ENCODE measurements at places on chromosomes 11 and 22. TPM values are rescaled to one million over a fixed set of nuclear protein-coding genes. Genes with fewer than 3 reads are reported as not detected.

Gene KCNA4
- total RNA-seq, result 1.9 TPM

Gene VPREB1
- total RNA-seq, result not detected

Gene NTM
- 21.5 TPM for total RNA-seq

- DNase-seq, result no peak
Measured at GRCh38 chr11:2191883-2192282, 20.3 kb upstream of the TH start.

Gene OR52I2
- total RNA-seq, result not detected

Gene TRIM49
- not detected for total RNA-seq

GRCh38 chr22:33722816-33723215 is 197.5 kb downstream of the LARGE1 start:
- DNase-seq, result no peak

GRCh38 chr11:104090767-104091166 is 54.3 kb downstream of the DDI1 start:
- no peak for DNase-seq

Gene TRMU
- 27.5 TPM for total RNA-seq

DNA sequence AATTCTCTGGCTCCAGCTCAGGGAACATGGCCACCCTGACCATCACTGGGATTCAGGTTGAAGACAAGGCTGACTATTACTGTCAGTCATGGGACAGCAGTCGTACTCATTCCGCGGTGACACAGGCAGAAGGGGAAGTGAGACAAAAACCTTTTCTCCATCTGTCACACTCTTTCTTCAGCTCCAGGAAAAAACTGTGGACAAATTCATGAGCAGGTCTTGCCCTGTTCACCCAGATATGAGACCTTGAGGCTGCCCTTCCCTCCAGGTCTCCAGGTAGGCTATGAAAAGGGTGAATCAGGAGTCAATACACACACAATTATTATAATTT is 39.4 kb upstream of the GGTLC2 start:
- DNase-seq, result no peak

DNA sequence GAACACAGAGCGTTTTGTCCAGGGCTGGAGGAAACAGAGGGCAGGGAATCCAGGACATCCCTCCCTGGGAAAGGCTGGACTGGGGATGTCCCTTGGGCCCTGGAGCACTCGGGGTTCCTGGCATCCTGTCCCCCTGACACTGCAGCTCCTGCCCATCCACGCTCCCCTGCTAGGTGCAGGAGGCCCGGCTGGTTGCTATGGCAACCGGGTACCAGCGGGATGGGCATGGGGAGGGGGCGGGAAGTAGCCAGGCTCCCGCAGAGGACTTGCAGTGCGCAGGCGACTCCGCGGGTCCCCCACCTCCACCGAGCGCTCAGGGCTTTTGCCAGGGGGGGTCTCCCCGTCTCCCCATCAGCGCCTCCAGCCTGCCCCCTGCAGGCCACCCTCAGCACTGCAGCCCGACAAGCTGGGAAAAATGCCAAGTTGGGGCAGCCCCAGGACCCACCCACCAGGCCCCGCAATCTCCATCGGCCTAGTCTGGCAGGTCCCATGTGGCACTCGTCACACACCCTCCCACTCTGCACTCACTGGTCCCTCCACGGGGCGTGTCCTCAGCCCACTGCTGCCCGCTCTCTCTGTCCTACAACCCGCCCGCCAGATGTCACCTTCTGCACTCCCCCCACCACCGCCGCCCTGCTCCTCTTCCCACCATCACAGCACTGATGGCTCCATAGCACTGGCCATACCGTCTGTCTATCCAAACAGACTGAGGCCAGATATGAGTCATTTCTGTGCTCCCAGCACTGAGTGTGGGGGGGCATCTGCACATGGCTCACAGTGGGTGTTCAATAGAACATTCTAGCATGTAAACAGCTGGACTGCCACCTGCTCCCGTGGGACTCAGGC is 31.5 kb downstream of the KIAA0930 start:
- no peak for DNase-seq

- no peak for DNase-seq
Measured at GRCh38 chr11:16981651-16982194, 32.5 kb downstream of the PLEKHA7 start.

- no peak for DNase-seq
Measured at GRCh38 chr11:83219095-83219494, 25.6 kb downstream of the ANKRD42 start.

GRCh38 chr11:46222490-46223251 is 54.8 kb upstream of the CREB3L1 start:
- no peak for DNase-seq

Gene SCN2B
- 3.3 TPM for total RNA-seq

DNA sequence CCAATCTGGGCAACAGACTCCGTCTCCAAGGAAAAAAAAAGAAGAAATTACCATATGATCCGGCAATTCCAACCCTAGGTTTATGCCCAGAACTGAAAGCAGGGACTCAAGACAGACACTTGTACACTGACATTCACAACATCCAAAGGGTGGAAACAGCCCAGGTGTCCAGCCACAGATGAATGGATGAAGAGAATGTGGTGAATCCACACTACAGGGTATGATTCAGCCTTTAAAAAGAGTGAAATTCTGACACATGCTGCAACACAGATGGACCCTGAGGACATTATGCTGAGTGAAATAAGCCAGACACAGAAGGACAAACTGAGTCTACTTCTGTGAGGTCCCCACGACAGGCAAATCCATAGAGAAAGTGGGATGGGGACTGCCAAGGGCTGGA is 43.9 kb downstream of the SGSM3 start:
- no peak for DNase-seq

- DNase-seq, result peak; percentile 63
Measured at GRCh38 chr22:46588279-46589140, 31.7 kb upstream of the GRAMD4 start.

- no peak for DNase-seq
Measured at GRCh38 chr11:75024764-75025211, 36.1 kb downstream of the NEU3 start.

DNA sequence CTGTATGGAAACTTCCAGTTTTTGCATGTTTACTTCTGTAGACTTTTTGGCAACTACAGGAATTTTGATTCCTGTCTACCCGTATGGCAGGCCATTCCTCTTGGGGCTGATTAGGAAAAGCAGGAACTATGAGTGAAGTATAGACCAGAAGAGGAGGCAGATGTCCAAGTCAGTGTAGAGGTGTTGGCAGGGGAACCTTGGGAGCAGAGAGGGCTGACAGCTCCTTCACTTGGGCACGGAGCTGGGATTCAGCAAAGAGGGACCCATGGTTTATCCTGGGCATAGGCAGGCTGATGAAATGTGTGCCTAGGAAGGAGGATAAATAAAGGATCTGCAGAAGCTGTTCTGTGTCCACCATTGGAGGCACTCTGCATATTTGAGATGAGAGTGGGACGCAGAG is 33.1 kb downstream of the TREH start:
- peak; percentile 7 for DNase-seq

DNA sequence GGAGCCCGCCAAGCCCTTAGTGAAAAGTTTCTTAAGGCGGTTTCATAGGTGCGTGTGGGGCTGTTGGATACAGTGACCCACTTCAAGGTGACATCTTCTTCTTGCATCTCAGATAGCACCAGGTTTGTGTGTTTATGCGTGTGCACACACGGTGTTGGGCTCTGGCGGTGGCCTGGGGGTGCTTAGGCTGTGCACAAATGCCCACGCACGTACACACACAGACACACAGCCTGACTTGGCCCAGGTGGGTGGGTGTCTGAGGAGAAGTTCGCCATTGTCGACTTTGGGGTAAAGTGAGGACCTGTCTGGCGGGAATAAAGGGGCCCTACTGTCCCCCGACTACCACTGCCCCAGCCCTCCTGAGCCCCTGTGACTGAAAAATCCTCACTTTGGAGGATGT is 103.8 kb downstream of the KCNQ1 start:
- DNase-seq, result peak; percentile 4

DNA sequence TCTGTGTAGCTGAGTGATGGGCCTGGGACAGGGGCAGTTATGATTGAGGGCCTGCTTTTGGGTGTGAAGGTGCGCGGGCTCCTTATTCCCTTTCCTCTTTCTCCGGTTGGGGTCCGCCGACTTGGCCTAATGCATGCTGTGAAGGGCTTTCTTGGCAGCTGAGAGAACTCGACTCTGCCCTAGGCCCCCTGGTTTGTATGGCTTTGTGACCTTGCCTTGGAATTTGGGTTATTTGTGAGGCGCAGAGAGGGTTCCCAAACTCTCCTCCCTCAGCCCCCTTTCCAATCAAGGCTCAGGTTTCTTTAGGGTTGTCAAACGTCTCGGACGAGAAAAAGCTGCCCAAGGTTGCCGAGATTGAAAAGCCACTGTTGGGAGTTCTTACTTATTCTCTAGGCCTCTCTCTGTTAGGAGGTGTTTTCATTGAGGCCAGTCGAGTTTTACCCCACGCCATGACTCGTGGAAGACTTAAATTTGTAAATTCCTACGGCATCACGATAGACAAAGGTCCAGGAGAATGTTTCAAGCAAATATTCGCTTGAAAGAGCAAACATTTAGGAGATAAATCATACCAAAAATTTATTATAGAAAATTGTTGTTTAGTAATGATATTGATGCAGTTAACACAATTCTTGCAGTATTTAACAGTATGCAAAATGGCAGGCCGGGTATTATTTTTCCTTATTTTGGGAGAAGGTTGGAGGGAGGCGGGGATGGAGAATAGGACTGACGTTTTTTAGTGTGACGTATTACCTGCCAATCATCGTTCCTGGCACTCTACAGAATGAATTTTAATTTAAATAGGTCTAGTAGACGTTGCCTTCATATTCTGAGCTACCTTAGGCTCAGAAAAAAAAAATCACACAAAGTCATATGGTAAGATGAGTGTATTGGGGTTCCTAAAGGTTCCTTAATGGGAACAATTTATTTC is 689 bp downstream of the PDHX start:
- DNase-seq, result no peak

GRCh38 chr22:43446916-43447315 is 35.1 kb downstream of the MPPED1 start:
- DNase-seq, result no peak

DNA sequence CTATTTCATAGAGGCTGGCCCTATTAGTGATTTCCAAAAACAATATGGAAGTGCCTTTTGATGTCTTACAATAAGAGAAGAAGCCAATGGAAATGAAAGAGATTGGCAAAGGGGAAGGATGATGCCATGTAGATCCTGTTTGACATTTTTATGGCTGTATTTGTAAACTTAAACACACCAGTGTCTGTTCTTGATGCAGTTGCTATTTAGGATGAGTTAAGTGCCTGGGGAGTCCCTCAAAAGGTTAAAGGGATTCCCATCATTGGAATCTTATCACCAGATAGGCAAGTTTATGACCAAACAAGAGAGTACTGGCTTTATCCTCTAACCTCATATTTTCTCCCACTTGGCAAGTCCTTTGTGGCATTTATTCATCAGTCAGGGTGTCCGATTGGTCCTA is 91.4 kb downstream of the CD44 start:
- no peak for DNase-seq

GRCh38 chr11:110075105-110075846 is 17.9 kb upstream of the ZC3H12C start:
- DNase-seq, result peak; percentile 24

Gene EFCAB6
- total RNA-seq, result 1.7 TPM

- DNase-seq, result no peak
Measured at GRCh38 chr22:38782402-38783094, 11.4 kb downstream of the DNAL4 start.
